HFF-Myc (cell line): ENCODE measurements at places on chromosomes 12 and 14.

DNA sequence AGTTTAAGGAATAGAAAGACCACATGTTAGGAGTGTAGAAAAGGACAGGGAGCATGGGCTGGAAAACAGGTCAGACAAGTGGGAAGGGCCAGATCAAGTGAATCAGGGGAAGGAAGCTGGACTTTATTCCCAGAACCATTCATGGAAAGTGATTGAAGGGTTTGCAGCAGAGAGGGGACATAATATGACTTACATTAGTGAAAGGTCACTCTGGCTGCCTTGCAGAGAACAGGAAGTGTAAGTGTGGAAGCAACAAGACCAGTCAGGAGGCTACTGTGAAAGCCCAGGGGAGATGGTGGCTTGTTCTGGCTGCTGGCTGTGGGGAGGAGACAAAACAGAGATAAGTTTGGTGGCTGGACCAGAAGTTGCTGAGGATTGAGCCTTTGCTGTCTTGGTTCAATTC is 69.1 kb downstream of the VCPKMT start:
- DNase-seq, result no peak

DNA sequence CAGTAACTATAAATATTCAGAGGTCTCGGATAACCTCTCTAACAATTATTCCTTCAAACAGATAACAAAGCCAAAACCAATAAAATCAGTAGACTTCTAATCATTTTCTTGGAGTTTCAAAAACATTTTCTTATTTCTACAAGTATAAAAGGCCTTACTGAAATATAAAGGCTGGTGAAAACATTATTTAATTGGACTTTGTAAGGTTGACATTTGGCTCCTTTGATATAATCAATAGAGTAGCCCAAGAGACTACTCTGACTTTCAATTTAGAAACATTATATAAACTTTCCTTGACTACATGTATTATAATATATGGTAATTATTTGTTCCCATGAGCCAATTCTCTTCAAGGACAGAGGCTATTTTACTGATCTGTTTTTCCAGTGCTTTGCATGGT is 68.3 kb downstream of the OSBPL8 start:
- no peak for DNase-seq

GRCh38 chr12:82605115-82605514 is 81.6 kb upstream of the TMTC2 start:
- no peak for DNase-seq

GRCh38 chr12:118237052-118237665 is 101.2 kb downstream of the PEBP1 start:
- no peak for DNase-seq

- no peak for DNase-seq
Observed at GRCh38 chr12:65450625-65451024, 172.1 kb downstream of the MSRB3 start.

DNA sequence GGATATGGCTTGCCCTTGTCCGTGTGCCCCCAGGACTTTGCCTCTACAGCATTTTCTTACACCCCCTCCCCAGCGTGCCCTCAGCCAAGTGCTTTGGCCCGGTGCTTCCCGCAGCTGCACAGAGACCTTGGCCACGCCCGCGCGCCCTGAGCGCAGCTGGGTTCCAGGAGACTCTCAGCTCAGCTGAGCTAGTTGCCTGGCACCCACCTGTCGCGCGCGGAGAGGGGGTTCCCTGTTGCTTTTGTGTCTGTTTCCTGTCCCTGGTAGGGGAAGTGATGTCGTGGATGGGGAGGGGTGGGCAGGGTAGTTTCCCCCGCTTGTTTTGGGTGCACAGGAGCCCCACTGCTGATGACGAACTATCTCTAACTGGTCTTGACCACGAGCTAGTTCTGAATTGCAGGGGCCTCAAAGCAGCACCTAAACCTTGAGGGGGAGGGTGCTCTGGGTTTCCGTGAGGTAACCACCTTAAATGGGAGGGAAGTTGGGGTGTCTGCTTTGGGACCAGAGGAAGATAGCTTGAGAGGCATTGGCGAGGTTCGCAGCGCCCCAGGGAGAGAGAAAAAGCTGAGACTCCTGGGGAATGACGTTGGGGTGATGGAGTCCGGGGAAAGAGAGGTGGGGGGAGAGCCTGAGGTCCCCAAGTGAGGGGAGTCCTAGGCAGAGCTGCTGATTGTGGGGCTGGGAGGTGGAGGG is 1.5 kb downstream of the DIO3 start:
- no peak for DNase-seq

DNA sequence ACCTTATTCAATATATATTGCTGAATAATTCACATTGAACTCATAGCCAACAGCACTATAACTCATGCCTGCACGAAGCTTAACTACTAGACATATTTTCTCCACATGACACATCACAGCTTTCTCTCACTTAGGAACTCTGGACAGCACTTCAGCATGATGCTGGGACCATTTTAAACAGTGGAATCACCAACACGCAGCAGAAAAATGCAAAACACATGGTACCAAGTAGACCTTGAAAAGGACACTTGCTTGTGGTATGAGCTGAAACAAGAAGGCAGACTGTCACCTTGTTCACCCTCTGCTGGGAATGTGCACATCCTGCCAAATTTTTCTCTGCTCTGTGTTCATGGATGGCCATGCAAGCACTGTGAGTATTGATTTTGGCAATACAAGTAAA is 34.8 kb upstream of the CD9 start:
- no peak for DNase-seq

DNA sequence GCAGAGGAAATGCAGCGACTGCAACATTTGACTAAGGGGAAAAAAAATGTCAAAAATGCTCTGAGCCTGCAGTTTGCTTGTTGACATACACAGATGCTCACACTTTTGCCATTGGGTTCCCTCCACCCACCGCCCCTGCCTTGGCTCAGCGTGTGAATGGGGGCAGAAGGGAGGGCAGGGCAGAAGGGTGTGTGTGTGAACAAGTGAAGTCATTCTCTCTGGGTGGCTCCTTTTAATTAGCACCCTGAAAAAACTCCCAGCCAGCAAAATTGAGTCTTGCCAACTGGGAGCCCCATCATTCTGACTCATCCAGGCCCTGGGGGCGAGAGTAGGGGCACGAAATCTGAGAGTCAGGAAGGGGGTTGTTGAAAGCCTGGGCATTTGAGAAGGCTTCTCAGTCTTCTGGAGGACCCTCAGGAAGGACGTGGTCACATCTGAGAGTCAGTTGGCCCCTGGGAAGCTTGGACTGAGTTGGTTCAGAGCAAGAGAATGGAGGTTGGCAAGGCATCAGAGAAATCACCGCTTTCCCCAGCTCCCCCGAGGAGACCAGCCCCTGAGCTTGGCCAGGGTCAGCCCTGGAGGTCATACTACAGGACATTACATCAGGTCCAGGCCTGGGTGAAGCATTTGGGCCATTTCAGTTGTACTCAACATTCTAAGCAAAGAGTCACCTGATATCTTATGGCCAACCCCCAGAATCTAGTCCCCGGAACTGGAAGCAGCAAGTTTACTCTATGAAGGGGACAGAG is 22.7 kb upstream of the KRT78 start:
- DNase-seq, result no peak

DNA sequence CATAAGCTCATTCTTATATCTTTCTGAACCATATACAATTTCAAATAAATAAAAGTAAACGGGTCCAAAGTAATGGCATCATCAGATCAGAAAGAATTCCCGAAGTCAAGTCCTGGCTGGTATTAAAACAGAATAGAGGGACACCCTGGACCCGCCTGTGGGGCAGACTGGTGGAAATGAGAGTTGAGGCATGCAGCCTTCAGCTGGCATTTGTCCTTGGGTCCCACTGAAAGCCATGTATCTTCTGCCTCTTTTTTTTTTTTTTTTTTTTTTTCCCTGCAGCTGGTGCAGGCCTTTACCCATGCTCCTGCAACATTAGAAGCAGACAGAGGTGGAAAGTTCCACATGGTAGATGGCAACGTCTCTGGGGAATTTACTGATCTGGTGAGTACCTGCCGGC is 9.9 kb downstream of the AHSA1 start:
- no peak for DNase-seq

DNA sequence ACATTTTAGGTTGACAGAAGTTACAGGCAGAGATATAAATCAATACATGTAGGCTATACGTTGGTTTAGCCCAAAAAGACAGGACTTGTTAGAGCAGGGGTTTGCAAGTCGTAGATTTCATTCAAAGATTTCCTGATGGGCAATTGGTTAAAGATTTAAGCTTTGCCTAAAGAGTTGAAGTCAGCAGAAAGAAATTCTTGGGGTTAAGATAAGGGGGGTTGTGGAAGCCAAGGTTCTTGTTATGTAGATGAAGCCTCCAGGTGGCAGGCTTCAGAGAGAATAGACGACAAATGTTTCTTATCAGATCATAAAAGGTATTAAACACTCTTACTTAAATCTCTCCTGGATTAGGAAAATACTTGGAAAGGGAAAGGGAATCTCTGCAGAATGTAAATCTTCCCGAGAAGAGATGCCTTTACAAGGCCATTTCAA is 510.8 kb downstream of the TMTC2 start:
- no peak for DNase-seq

DNA sequence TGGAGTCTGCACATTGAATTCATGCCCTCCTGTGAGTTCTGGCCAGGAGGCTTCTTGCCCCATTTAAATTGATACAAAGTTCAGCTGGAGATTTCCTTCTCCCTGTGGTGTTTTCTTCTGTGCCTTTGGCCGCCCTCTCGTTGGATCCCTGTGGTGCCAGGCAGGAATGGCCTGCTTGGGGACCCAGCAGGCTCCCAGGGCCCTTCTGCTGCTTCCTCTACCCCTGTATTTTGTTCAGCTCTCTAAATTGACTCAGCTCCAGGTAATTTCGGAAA is 197.2 kb downstream of the FOXA1 start:
- no peak for DNase-seq

GRCh38 chr12:88409257-88409656 is 171.0 kb downstream of the KITLG start:
- DNase-seq, result no peak

DNA sequence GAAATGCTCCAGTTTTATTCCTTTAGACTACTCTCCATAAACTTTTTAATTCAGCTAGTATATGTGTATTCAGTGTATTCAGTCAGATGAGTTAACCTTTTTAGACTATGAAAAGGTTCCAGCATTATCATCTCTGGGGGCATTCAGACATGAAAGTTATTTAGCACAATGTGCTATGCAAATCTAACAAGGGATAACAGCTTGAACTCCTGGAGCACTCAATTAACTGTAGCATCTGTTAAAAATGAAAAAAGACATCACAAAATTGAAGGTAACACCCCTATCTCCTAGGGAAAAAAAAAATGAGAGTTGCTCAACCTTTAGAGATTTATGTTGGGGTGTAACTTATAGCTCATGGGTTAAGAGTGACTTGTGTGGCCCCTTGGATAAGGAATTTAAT is 211.5 kb downstream of the PHLDA1 start:
- no peak for DNase-seq

DNA sequence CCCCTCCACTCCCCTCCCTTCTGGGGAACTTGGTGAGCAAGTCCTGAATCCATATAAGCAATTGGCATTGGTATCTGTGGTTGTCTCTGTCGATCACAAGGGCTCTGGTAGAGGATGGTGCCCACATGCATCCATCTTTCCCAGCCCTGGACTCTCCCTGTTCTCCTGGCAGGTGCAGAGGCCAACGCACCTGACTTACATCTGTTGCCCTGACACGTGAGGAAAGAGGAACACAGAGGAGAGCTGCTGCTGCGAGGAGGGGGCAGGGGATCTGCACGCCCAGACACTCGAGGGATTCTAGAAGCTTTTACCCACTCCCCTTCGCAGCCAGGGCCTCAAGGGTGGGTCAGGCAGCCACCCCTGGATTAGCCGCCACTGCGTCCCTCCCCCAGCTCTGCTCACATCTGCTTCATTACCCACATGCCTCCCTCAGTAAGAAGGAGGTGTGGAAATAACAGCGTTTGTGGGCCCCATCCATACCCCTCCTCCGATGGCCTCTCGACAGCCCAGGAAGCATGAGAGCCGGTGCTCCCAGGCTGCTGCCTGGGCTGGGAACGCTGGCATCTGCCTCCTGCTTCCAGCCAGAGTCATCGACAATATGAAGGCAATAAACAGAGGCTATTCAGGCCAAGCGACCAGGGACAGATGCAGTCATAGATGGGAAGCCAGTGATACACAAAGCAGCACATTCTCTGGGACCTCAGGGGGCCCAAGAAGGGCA is 56.5 kb downstream of the KDM2B start:
- DNase-seq, result no peak

- no peak for DNase-seq
Observed at GRCh38 chr12:106157802-106158201, 19.0 kb upstream of the NUAK1 start.

GRCh38 chr14:75604979-75605851 is 26.8 kb downstream of the FLVCR2 start:
- no peak for DNase-seq

GRCh38 chr12:5220835-5221234 is 177.2 kb downstream of the KCNA5 start:
- DNase-seq, result no peak

- DNase-seq, result no peak
Observed at GRCh38 chr12:58361056-58361455, 419.7 kb downstream of the ATP23 start.
